ENCODE measurements at places on chromosomes 3 and 15. TPM values are rescaled to one million over a fixed set of nuclear protein-coding genes. Genes with fewer than 3 reads are reported as not detected.

IL12A gene
- not detected for total RNA-seq

NDN gene
- total RNA-seq = 1.5 TPM

C3orf85 gene
- total RNA-seq = not detected

SUSD5 gene
- total RNA-seq = not detected

NR2E3 gene
- not detected for total RNA-seq

DAZL gene
- not detected for total RNA-seq

MNS1 gene
- total RNA-seq = 0.19 TPM

KBTBD13 gene
- not detected for total RNA-seq

PSMA4 gene
- 216 TPM for total RNA-seq

NR2F2 gene
- not detected for total RNA-seq

PCOLCE2 gene
- total RNA-seq = not detected

BFSP2 gene
- total RNA-seq = not detected

RPS17 gene
- total RNA-seq = 2,812 TPM

DNA sequence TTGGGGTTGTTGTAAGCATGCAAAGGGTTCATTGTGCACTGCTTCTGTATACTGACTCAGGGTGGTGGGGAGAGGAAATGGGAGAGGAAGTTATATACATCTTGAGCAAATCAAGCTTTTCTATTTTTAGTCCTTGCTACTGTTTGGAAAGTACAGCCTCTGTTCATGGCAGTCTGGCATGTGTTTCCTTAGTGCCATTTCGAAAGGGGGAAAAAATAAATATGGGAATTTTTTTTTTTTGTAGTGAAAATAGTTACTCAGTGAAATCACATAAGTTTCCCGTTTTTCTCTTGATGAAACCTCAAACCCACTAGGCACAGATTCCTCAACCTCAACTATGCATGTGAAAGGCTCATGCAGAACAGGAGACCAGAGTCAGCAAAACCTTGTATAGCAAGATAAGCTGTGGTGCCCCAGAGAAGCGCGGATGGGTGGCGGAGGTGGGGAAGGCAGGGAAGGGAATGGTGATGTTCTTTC is 353.3 kb downstream of the LPP start:
- no peak for DNase-seq
- peaks cover 14% of the 10 kb centered on the region for H3K4me1 ChIP-seq
- H3K27ac ChIP-seq = no peak overlapping the region
- peaks cover 12% of the 10 kb centered on the region for H3K36me3 ChIP-seq

GRCh38 chr15:54345301-54345700 is 367.1 kb downstream of the UNC13C start:
- H3K27ac ChIP-seq = no peak overlapping the region
- no peak overlapping the region for H3K4me3 ChIP-seq
- H3K36me3 ChIP-seq = no peaks in the 10 kb centered on the region
- no peak for DNase-seq

DNA sequence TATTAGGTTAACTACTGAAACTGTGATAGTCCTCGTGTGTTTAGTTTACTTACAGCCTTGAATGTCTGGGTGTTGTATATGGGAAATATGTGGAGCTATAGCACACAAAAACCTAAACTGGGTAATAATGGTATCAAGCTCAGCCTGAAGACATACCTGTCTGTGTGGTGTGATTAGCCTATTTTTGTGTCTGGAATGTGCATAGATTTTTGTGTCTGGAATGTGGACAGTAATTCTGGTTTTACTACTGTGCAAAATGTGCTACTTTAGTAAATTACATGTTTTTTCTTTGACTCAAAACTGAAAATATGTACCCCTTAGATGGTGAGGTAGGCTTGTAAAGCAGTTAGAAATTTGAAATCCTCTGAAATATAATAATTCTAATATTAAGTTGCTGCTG is 43.5 kb downstream of the CHD2 start:
- no peak for DNase-seq
- no peak overlapping the region for H3K4me3 ChIP-seq
- H3K27ac ChIP-seq = peak overlapping the region; percentile 73
- peaks cover 46% of the 10 kb centered on the region for H3K36me3 ChIP-seq
- H3K4me1 ChIP-seq = peaks cover 18% of the 10 kb centered on the region

GRCh38 chr3:52030714-52031310 is 25.6 kb downstream of the DUSP7 start:
- DNase-seq = no peak
- no peak overlapping the region for H3K27ac ChIP-seq
- no peak overlapping the region for H3K4me3 ChIP-seq
- H3K4me1 ChIP-seq = no peaks in the 10 kb centered on the region

DNA sequence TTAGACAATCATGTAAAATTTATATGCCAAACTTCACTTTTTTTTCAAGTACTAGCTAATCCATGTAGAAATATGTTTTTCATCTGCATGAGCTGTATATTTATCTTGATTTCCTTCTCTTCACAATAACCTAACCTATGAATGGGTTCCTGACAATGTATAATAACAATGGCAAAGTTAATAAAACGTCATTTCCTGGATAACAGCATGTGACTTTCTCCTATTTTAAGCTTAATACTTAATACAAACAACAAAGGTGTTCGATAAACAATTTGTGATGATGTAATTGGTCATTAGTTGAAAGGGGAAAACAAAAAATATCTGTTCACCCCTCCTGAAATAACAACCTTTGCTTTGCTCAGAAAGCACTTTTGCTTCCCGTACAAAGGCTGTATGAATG is 20.4 kb downstream of the CD200 start:
- H3K4me3 ChIP-seq = no peak overlapping the region
- no peak overlapping the region for H3K27ac ChIP-seq
- peaks cover 22% of the 10 kb centered on the region for H3K36me3 ChIP-seq
- peaks cover 58% of the 10 kb centered on the region for H3K4me1 ChIP-seq
- DNase-seq = no peak
- no peaks in the 10 kb centered on the region for H3K27me3 ChIP-seq

- H3K36me3 ChIP-seq = no peaks in the 10 kb centered on the region
- peaks cover 25% of the 10 kb centered on the region for H3K27me3 ChIP-seq
- DNase-seq = no peak
- H3K4me1 ChIP-seq = no peaks in the 10 kb centered on the region
- H3K27ac ChIP-seq = no peak overlapping the region
- no peak overlapping the region for H3K4me3 ChIP-seq
These were observed 14.0 kb upstream of the SSUH2 start for GRCh38 chr3:8658306-8659212.

DNA sequence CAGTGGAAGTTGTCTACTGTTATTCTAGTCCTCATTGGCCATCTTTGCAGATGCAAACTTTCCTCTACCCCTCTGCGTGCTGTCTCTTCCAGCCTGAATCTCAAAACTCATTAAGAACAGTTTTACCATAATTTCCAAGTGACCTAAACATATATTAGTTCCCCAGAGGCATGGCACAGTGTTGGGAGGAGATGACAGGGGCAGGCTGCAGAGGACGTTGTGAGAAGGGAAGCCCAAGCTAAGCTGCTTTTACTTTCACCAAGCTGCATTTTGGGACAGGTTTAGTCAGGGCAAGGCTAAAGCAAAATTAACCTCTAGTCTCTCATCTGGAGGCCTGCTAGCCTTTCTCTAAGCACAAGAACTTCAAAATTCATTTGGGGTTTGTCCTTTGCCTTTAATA is 318.6 kb upstream of the SATB1 start:
- H3K4me3 ChIP-seq = peak overlapping the region; percentile 67
- DNase-seq = peak; percentile 40
- no peaks in the 10 kb centered on the region for H3K27me3 ChIP-seq
- H3K36me3 ChIP-seq = peaks cover 13% of the 10 kb centered on the region

DNA sequence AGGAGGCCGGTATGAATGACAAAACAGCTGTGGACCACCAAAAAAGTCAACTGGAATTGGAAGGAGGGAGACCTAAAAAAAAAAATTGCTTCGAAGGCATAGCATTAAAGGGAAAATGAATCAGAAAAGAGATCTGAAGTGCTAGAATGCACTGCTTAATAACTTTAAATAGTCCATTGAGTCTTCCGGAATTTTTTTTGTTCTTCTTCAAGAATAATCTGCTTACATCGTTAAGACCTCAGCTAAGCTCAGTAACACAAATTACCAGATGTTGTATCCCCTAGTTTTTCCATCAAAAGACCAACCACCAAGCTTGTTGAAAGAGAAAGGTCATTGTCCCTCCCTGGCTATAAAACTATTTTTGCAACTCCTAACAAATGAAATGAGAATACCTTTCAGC is 560.5 kb downstream of the NR2F2 start:
- H3K36me3 ChIP-seq = no peaks in the 10 kb centered on the region
- H3K27me3 ChIP-seq = no peaks in the 10 kb centered on the region
- no peak for DNase-seq
- no peak overlapping the region for H3K27ac ChIP-seq
- H3K4me3 ChIP-seq = peak overlapping the region; percentile 69
- peaks cover 20% of the 10 kb centered on the region for H3K4me1 ChIP-seq

DNA sequence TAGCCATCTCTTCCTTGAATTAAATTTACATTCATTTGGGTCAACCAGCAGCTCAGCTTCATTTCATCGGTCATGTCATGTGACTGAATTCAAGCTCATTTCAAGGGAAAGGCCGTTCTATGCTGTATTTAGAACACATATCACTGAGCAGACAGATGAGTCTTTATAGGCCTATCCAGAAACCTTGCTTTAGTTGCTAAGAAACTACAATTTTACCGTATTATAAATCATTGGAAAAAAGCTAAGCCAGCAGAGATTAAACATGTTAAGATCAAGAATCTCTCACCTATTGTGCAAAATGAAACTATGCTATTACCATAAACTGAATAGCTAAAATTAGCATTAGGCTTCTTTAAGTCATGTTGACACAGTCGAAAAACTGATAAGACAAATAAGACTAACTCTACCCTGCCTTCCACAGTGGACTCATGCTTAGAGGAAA is 2.2 kb downstream of the NPTN start:
- peak overlapping the region; percentile 91 for H3K4me3 ChIP-seq
- no peaks in the 10 kb centered on the region for H3K27me3 ChIP-seq
- peaks cover 2% of the 10 kb centered on the region for H3K36me3 ChIP-seq

DNA sequence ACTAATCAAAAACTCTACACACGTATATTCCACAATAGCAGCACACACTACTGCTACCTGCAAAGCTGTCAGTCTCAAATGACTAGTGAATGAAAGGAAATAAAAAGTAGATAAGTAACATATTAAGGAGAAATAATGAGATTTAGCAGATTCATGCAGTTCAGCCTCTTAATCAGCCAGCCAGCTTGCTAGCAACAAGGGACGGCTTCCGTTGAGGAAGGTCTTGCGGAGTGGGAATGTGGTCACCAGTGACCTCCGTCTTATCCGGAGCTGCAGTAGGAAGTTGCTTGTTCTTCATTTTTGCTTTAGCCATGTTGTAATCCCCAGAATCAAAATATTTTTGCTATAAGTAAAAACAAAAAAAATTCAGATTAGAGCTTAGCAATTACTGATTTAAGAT is 17.1 kb downstream of the ARPP19 start:
- peaks cover 17% of the 10 kb centered on the region for H3K4me1 ChIP-seq
- DNase-seq = no peak
- peaks cover 12% of the 10 kb centered on the region for H3K36me3 ChIP-seq
- H3K4me3 ChIP-seq = no peak overlapping the region
- H3K27ac ChIP-seq = no peak overlapping the region
- H3K27me3 ChIP-seq = no peaks in the 10 kb centered on the region

GRCh38 chr3:135645541-135645940 is 320.0 kb upstream of the PPP2R3A start:
- no peaks in the 10 kb centered on the region for H3K27me3 ChIP-seq
- H3K27ac ChIP-seq = no peak overlapping the region
- H3K36me3 ChIP-seq = no peaks in the 10 kb centered on the region
- H3K4me1 ChIP-seq = no peaks in the 10 kb centered on the region
- H3K4me3 ChIP-seq = no peak overlapping the region
- no peak for DNase-seq

DNA sequence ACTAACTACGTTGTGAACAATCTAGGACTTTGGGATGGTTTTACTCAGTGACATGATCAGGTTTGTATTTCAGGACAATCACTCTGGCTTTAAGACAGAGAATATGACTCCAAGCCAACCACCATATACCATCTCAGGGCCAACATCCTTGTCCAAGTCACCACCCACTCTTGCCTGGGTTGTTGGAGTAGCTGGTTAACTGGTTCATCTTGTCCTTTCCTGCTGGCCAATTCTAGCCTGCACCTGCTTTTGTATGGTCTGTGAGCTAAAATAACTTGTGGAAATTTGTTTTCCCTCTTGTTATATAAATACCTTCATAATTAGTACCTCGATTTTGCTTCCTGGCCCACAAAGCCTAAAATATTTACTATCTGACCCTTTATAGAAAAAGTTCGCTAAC is 306.8 kb upstream of the STT3B start:
- no peaks in the 10 kb centered on the region for H3K27me3 ChIP-seq
- H3K4me3 ChIP-seq = peak overlapping the region; percentile 22
- peaks cover 3% of the 10 kb centered on the region for H3K36me3 ChIP-seq
- H3K4me1 ChIP-seq = peaks cover 81% of the 10 kb centered on the region
- H3K27ac ChIP-seq = peak overlapping the region; percentile 36

DNA sequence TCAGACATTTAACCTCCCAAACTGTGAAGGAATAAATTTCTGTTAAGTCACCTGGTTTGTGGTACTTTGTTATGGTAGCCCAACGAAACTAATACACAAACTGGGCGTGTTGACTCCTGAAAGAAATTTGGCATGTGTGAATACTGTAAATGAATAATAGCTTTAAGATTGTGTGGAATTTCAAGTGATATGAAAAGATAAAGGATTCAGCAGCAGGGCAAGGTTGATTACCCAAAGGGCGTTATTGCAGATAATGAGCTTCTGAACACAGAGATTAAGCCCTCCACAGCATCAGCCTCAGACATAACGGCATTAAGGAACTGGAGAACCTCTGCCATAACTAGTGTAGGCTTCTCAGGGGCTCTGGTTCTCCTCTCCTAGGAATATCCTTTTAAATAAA is 451.5 kb upstream of the NECTIN3 start:
- no peaks in the 10 kb centered on the region for H3K36me3 ChIP-seq
- no peak for DNase-seq
- no peaks in the 10 kb centered on the region for H3K27me3 ChIP-seq
- H3K27ac ChIP-seq = no peak overlapping the region
- H3K4me1 ChIP-seq = no peaks in the 10 kb centered on the region

GRCh38 chr3:129207479-129207878 is 23.8 kb upstream of the CNBP start:
- H3K27ac ChIP-seq = no peak overlapping the region
- no peaks in the 10 kb centered on the region for H3K4me1 ChIP-seq
- H3K27me3 ChIP-seq = peaks cover 9% of the 10 kb centered on the region
- DNase-seq = no peak

DNA sequence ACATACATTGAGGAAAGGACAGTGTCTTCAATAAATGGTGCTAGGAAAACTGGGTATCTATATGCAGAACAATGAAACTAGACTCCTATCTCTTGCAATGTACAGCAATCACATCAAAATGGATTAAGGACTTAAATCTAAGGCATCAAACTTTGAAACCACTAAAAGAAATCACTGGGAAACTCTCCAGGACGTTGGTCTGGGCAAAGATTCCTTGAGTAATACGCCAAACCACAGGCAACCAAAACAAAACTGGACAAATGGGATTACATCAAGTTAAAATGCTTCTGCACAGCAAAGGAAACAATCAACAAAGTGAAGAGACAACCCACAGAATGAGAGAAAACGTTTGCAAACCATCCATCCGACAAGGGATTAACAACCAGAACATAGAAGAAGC is 14.5 kb downstream of the LAMP3 start:
- H3K27ac ChIP-seq = no peak overlapping the region
- H3K36me3 ChIP-seq = no peaks in the 10 kb centered on the region
- no peak overlapping the region for H3K4me3 ChIP-seq

GRCh38 chr3:73561494-73561893 is 63.2 kb downstream of the PDZRN3 start:
- DNase-seq = no peak
- no peaks in the 10 kb centered on the region for H3K4me1 ChIP-seq
- H3K27ac ChIP-seq = no peak overlapping the region
- no peaks in the 10 kb centered on the region for H3K36me3 ChIP-seq
- H3K27me3 ChIP-seq = no peaks in the 10 kb centered on the region

Measured in activated T-cell treated with anti-CD3 and anti-CD28 coated beads, Interleukin-2, amount 50 U/mL, for 72 hours (primary cell).